Ovary (tissue), 10 donors: ENCODE measurements at places on chromosomes 7 and 10. TPM values are rescaled to one million over a fixed set of nuclear protein-coding genes. Genes with fewer than 3 reads are reported as not detected.
A peak's percentile ranks its signal among the peaks of the same experiment; 100 is the strongest.

GRCh38 chr7:2529161-2530070, 9.8 kb downstream of the LFNG start:
- DNase-seq: no peak

DNA sequence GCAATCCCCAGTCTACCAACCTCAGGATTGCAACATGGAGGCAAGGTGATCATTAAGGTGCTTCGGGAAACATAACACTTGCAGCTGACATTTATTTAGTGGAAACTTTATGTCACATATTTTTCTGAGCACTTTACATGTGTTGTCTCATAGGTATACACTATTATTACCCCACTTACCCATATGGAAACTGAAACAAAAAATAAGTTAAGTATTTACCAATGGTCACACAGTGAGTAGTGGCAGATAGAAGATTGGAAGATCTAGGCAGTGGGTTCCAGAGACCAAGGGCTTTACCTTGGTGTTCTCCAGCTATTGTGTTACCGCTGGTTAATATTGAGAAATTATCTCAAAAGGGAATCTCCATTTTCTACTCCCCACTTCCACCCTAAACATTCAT, 1279.1 kb upstream of the SORCS1 start:
- no peak for DNase-seq

ADRA2A gene
- total RNA-seq: 13.7 TPM

GRCh38 chr10:9038146-9038714, 983.7 kb downstream of the GATA3 start:
- DNase-seq: no peak

TRIL gene
- total RNA-seq: 2.5 TPM

DNAH11 gene
- 3.2 TPM for total RNA-seq

DNA sequence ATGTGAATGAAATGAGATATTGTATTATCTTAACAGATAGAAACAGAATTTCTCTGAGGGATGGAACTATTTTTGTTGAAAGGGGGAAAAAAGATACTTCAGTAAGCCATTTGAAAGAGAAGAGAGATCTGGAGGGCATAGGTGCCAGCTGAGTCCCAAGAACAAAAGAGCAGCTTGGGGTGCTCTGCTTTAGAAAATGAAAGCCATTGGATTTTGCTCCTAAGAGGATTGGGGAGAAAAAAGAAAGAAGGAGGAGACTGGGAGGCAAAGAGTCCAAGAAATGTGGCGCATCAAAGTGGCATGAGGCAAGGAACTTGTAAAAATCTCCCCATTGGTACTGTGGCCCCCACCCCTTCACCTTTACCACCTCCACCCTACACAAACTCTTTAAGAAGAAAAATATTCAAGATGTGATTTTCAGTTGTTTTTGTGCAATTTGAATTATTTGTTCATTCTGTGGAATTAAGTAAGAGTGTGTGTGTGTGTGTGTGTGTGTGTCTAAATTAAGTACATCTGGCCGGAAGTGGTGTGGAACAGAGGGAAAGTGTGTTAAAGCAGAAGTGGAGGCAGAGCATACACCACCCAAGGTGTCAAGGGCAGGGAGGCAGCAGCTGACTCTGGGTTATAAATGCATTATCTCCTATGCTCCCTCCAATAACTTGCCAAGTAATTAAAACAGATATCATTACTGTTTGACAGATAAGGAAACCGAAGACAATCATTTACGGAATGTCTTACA, 9.9 kb upstream of the GNAI1 start:
- DNase-seq: no peak

DNA sequence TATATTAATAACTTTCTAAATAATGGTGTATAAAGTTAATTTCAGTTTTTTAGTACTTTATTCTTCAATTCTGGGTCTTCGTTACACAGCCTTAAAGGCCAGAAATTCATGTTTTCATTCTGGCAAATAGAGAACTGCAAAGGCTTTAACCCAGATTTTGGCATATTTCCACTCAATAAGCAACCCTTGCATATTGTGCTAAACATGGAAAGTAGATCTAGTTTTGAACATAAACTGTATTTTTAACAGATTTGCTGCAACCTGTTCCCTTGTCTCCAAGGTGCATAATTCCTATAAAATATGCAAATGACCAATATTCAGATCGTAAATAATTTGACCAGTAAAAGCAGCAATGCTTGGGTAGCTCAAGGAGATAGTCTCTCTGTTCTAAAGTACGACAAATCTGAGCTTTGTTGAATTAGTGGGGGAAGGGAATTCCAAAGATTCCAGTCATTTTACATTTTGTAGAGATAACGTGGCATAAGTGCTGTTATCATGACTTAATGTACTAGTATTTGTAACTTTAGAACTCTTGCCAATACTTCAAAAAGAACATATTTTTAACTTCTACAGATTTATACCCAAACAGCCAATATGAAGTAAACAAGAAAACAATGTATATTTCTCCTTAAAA, 46.4 kb upstream of the RSBN1L start:
- no peak for DNase-seq

- DNase-seq: no peak
Measured at GRCh38 chr7:14900051-14900450, 2.5 kb downstream of the DGKB start.

DNA sequence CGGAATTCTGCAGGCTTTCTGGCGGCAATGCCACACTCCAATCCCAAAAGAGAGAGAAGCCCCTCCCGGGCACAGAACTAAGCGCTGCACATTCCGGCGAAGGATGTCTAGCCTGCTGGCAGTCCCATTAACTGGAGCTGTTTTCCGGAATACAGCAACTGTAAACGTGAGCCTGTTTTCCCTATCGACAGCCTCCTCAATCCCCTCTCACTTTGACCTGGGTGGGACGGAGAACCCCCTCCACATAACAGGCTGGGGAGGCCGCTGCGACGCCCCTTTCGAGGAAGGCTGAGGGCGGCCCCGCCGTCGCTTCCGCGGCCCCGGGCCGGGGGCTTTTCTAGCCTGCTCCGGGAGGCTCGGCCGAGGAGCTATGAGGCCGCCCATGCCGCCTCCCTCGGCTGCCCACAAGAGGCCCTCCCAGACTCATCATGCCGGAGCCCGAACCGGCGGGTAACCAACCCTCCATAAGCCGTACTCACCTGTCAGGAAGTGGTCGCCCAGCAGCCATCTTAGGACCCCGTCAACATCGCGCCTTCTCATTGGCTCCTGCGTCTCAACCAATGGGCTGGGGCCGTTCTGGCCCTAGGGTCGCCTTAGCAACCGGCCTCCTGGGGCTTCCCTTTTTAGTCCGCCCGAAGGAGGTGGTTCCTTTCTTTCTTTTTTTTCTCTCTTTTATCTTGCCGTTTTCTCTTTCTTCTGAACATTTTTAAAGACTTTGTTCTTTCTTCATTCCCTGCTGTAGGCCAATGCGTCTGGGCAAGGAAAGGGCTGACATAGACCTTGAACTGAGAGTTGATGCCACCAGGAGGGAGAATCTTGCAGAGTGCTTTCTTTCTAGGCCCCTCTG, at the start of gene FAM204A:
TSS of gene FAM204A (minus strand) at position 534 of the 847 bp plus-strand sequence. CDS start 5,909 bp downstream, outside the sequence.
- peak; percentile 96 for DNase-seq

DNA sequence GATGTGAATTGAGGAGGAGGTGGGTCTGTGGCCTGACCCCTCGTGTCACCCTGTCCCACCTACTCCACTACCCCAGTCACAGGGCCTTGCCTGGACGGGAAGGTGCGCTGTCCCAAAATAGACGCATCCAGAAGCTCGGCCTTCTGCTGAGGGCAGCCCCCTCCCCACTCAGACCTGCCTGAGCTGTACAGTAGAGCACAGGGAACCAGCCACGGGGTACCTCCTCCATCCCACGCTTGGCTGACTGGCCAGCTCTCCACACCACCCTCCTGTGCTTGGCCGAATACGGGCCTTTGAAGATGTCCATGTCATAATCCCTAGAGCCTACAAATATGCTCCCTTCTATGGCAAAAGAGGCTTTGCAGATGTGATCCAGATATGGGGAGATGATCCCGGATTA, 88.3 kb downstream of the CHST15 start:
- DNase-seq: peak; percentile 16

DNA sequence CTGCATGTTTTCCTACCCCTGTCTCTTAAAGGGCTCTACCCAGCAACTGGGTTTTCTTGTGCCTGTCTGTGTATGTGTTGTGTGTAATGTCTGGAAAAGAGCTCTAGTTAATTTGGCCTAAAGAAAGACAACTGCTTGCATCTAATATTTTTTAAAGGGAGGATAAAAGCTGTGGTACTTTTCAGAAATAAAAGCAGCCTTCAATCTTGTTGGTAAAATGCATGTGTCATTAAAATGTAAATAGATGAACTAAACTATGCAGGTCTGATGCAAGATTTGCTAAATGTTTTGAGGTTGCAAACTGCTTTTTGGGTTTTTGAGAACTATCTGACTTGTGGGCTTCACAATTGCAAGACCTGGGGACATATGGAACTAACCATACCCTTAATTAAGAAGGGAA, 445.3 kb downstream of the HTR7 start:
- no peak for DNase-seq

OR13A1 gene
- total RNA-seq: not detected

MYH16 gene
- not detected for total RNA-seq

PLXNA4 gene
- 28.4 TPM for total RNA-seq

GRCh38 chr7:76509931-76510877, at the start of gene UPK3B:
TSS of gene UPK3B (plus strand) at chr7:76510552. CDS start at chr7:76510653, 101 bp downstream.
- no peak for DNase-seq

DNA sequence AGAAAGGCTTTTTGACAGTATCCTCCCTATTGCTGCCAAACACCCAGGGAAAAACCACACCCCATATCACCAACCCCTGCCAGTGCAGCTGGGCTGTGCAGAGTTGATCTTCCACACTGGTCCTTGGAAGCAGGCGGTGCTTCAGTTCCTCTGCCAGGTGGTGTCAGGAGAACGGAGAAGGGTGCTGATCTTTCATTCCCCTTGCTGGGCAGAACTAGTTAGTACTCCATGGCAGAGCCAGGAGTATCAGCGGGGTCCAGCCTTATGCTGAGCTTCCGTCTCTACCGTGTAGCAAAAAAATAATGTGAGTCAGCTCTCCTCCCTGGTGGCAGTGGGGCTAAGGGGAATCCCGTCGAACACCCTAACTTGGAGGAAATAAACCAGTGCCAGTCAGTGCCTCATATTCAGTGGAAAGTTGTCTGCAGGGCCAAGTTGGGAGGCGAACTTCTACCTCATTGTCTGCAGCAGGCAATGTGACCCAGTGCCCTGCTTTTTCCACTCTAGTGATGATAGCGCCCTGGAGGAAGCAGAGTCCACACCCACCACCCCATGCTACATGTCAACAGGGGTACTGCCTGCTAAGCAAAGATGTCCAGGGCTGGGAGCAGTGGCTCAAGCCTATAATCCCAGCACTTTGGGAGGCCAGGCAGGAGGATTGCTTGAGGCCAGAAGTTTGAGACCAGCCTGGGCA, 175.4 kb downstream of the AUTS2 start:
- DNase-seq: peak; percentile 29

DNA sequence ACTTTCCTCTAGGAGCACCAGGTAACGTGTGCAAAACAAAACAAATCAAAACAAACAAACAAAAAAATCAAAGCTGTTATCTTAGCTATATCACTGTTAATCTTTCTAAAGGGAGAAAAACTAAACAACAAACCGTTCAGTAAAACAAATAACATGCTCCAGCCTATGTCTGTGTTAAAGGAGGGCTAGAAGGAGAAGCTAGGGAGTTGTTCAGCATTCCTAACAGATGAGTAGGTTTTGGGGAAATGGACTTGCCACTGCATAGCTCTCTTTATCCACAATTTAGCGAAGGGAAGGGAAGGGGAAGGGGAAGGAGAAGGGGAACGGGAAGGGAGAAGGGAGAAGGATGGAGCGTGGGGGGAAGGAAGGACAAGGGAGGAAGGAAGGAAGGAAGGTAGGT, 134.2 kb upstream of the AKR1E2 start:
- DNase-seq: no peak

GRCh38 chr10:18104223-18104872, 35.9 kb upstream of the CACNB2 start:
- peak; percentile 19 for DNase-seq

THSD7A gene
- 12.1 TPM for total RNA-seq

CALHM1 gene
- not detected for total RNA-seq

HTR7 gene
- total RNA-seq: 0.33 TPM

GPR26 gene
- total RNA-seq: not detected

SUN3 gene
- total RNA-seq: not detected

PLEKHS1 gene
- 5.7 TPM for total RNA-seq

DNA sequence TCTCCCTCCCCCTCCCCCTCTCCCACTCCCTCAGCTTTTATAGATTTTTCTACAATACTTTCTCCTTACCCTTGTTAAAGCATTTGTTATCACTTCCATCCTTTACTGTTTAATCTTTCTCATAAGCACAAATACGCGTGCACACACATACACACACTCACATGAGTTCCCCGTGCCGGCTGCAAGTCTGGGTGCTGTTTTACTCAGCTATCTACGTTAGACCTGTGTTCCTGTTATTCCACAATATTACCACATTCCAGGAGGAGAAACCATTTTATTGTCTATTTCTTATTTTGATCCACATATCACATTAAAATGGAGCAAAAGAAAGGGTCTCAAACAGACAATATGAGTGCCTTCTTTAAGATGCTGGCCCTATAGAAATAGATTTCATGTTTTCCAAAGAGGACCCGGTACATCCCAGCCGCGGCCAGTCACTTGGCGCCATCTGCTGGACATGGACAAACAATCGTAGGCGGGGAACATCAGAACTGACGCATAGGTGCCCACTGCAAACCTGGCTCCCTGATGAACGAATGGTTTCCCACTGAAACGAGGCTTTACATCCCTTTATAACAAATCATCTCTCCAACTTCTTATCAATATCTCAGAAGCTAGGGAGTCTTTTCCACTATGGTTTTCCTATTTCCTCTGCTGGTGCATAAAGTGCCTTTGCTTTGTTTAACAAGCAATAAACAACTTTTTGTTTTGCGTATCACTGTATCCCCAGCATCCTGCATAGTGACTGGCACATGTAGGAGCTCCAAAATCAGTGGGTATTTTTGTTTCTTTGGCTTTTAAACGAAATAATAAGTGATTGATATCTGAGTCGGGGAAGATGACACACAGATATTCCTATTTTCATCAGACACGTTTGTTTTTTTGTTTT, 25.2 kb upstream of the OPTN start:
- DNase-seq: peak; percentile 77

DNA sequence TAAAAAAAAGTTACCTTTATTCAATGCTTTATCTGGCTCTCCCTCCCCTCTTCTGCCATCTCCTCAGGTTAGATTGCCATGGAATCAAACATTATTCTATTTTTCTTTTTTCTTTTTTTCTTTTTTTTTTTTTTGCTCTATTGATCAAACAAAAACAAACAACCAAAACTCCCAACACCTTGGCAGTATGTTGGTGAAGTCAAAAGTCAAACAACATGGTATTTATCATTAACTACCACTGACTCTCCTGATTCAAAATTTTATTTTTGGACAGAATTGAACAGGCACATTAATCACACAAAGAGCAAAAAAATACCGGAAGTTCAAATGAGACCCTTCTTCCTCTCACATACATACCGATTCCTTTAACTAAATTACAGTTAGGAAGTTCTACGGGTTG, 6.4 kb downstream of the PON1 start:
- DNase-seq: no peak

- no peak for DNase-seq
Measured at GRCh38 chr7:14219125-14219524, 229.7 kb upstream of the ETV1 start.
